ENCODE measurements at places on chromosomes 1 and 21. TPM values are rescaled to one million over a fixed set of nuclear protein-coding genes. Genes with fewer than 3 reads are reported as not detected.

Gene CFHR5
- not detected for total RNA-seq

Gene REN
- not detected for total RNA-seq

Gene C1orf210
- total RNA-seq, result not detected

Gene TESK2
- 10.5 TPM for total RNA-seq

Gene ELAPOR1
- total RNA-seq, result 2.0 TPM

Gene RASSF5
- 0.19 TPM for total RNA-seq

Gene MSH4
- not detected for total RNA-seq

Gene RCC1
- 34.8 TPM for total RNA-seq

Gene GBP1
- total RNA-seq, result not detected

Gene OR14A16
- not detected for total RNA-seq

Gene HOOK1
- total RNA-seq, result 12.1 TPM

Gene AIM2
- 2.9 TPM for total RNA-seq

Gene NOS1AP
- 2.4 TPM for total RNA-seq

Gene GBP7
- not detected for total RNA-seq

Gene COL24A1
- not detected for total RNA-seq

Gene UTS2
- not detected for total RNA-seq

Gene TNFRSF4
- not detected for total RNA-seq

Gene LCA5L
- 4.7 TPM for total RNA-seq

Gene CD5L
- not detected for total RNA-seq

Gene AMY1B
- total RNA-seq, result not detected

Gene SEC16B
- total RNA-seq, result 0.67 TPM

Gene ORC1
- 47.4 TPM for total RNA-seq

Gene RASAL2
- 14.0 TPM for total RNA-seq

Gene FAM72A
- 24.6 TPM for total RNA-seq

Gene SELENBP1
- total RNA-seq, result 63.2 TPM

Gene AZIN2
- total RNA-seq, result 5.8 TPM

Measured in neural progenitor cell (in vitro differentiated cells).